WTC11 (cell line): ENCODE measurements at places on chromosomes 2 and 18.

DNA sequence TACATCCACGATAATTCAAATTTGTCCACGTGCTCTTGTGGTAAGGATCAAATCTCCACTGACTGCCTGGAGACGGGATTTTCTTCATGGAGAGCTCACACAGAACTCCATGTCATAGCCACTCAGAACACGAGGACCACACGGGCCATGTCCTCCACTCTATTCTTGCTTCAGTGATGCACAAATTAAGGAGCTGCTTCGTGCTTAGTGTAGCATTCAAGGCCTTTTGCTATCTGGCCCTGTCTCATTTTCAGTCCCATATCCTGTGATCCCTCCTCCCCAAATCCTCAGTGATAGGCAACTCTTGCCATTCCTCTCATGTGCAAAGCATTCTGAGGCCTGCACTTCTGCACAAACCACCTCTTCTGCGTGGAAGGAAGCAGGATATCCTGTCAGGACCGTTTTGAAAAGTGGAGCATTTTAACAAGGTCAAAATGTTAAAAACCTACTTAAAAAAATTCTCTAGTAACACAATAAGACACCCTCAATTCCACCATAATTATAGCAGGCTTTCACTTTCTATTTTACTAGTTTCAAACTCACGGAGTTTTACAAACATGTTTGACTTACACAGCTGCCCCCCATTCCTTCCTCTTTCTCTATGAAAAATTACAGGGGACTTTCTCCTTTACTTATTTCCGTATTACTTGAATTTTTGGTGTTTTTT is 35.2 kb downstream of the ST3GAL5 start:
- no peak for DNase-seq

DNA sequence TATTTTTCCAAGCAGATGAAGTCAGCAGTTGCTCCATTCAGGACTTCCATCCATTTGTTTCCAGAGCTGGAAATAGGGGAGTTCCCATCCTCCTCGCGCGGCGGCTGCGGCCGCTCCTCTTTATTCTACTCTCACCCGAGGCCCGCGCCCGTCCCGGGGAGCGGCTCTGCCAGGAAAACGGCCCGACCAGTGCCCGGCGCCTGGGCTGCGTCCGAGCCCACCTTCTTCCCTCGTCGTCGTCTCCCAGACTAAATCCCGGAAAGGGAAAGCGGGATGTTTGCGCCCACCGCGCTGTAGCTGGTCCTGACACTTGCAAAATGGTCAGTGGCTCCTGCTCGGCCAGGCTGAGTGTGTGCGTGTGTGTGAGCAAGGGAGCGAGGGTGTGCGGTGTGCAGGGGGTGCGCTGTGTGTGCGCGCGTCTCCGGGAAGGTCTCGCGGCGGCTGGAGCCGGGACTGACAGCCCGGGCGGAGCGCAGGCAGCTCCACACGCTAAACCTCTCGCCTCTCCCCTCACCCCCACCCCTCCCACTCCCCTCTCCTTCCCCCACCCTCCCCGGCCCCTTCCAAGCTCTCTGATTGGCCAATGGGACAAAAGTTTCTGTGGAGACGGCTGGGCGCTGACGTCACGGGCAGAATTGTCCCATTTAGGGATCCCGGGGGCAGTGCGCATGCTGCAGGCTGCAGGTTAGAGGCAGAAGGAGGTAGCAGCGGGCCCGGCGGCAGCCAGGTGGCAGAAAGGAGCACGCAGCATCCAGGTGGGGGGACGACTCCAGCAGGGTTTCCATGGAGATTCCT is at the start of gene NOL4:
Gene NOL4 (minus strand): TSS at position 491 of the 795 bp plus-strand sequence. CDS start 1,660 bp downstream, outside the sequence.
- peak; percentile 99 for DNase-seq

DNA sequence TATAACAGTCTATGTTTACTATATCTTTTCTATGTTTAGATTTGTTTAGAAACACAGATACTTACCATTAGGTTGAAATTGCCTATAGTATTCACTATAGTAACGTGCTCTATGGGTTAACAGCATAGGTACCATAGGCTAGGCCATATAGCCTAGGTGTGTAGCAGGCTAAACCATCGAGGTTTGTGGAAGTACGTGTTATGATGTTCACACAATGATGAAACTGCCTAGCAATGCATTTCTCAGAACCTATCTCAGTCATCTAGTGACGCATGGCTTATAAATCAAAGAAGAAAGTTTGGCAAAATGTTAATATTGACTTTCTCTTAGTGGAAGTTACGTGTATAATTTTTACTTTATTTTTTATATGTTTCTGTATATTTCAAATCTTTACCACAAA is 466.2 kb upstream of the NRP2 start:
- DNase-seq: no peak

- DNase-seq: no peak
Observed at GRCh38 chr2:239298116-239298804, 102.6 kb downstream of the HDAC4 start.

- no peak for DNase-seq
Observed at GRCh38 chr2:181632733-181633401, 24.0 kb downstream of the CERKL start.

DNA sequence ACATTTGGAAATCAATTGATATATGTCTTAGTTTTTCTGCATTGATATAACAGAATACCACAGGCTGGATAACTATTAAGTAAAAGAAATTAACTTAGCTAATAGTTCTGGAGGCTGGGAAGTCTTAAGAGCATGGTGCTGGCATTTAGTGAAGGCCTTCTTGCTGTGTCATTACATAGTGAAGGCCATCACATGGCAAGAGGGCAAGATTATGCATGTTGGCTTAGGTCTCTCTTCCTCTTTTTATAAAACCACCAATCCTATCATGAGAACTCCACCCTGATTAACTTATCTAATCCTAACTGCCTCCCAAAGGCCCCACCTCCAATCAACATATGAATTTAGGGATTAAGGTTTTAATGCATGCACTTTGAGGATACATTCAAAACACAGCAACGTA is 225.5 kb upstream of the VRK2 start:
- no peak for DNase-seq

GRCh38 chr2:62292190-62292589 is 96.3 kb downstream of the B3GNT2 start:
- DNase-seq: no peak

DNA sequence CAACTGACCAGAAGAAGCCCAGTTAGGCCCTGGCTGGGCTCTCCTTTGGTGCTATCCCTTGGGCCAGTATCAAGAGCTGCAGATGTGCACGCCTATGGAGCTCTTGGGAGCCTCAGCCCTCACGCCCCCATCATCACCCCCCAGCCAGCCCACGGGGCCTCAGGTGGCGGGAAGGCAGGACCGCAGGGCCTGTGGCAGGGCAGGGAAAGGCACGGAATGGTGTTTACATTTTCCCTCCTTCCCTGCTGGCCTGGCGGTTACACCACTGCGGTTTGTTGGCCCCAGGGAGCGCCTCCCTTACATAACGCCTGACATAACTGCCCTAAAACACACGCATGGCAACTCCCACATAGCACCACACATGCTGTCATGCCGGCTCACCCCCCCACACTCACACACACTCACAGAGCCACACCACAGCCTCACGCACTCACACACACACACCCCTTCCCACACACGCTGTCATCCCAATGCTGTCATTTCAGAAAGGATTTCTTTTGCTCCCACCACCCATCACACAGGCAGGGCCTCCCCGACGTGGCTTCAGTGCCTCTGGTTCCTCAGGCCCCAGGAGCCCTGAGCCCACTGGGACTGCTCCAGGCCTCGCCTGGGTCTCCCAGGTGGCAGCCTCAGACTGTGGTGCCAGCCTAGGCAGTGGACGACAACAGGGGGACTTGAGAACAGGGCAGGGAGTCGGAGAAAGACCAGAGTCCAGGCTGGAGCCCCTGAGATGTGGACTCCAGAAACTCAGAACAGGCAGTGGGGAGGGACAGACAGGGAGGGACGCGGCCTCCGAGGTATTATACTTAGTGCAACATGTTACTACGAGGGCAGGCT is 15.7 kb downstream of the ZFP36L2 start:
- DNase-seq: no peak

- DNase-seq: no peak
Observed at GRCh38 chr2:152961351-152961750, 242.9 kb downstream of the ARL6IP6 start.

GRCh38 chr2:179181002-179181401 is 83.6 kb downstream of the SESTD1 start:
- no peak for DNase-seq

GRCh38 chr2:99111945-99112344 is 29.6 kb upstream of the C2orf15 start:
- DNase-seq: no peak

DNA sequence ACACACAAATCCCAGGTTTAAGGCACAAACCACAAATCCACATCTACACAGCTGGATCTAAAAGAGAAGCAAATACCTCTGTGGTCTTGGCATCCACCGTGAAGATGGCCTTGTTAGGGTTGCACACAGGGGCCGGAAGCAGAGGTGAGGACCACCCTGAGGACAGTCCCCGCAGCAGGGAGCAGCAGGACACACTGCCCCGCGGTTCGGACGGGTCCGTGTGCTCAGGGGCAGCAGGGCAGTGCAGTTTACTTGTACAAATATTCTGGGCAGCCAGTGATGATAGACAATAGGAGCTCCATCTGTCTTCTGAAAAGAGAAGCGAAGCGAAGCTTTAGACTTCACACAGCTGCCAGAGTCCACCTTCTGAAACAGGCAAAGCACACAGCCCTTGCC is 8.8 kb downstream of the PASK start:
- no peak for DNase-seq

DNA sequence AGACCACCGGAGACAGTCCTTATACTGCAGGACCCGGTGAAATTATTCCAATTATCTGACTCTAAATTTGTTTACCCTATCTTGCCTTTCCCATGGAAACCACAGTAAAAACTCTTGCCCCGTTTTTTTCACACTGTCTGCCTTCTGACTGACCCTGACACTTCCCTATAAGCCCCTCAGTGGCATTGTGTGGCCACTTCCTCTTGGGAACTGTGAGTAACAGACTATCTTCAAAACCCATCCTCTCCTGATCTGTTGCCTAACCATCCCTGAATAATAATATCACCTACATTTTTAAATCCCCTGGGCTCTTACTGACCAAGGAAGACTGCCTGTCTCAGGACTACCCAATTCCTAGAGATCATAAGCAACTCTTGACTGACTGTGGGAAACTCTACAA is 42.6 kb upstream of the RNF152 start:
- DNase-seq: no peak

DNA sequence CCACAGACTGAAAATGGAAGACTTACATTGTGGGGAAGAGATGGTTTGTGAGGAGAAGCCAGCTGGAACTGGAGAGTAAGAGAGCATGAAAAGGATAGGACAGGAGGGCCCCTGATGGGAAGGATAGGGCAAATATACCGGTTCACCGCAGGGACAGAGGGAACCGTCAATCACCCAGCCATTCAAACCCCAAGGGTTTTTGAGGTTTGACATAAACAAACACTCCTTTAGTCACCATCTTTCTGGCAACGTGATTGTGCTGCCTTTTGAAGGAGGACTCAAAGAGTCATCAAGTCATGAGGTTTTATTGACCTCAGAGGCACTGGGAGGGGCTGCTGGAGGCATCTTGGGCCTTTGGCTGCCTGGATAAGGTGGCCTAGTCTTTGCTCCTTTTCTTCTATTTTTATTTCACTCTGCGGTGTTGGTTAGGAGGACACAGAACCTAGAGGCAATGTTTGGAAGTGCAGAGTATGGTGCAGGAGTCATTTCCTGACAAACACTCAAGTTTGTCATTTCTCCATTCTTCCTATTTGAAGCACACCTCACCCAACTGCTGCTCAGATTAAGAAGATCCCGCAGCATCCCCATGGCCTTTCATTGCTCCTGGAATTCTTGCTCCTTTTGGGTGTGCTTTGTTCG is 487.3 kb upstream of the SPRED2 start:
- DNase-seq: no peak

GRCh38 chr2:242052421-242052820 is 182.9 kb downstream of the RTP5 start:
- DNase-seq: no peak

- DNase-seq: no peak
Observed at GRCh38 chr2:20682167-20682920, 15.4 kb downstream of the GDF7 start.

DNA sequence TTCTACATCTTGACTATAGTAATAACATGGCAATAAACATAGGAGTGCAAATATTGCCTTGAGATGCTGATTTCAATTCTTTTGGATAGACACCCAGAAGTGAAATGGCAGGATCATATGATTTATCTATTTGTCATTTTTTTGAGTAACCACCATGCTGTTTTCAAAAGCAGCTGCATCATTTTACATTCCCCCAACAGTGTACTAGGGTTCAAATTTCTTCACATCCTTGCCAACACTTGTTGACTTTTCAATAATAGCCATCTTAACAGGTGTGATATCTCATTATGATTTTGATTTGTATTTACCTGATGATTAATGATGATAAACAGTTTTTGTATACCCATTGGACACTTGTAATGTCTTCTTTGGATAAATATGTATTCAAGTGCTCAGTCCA is 90.8 kb downstream of the STRADB start:
- DNase-seq: no peak

DNA sequence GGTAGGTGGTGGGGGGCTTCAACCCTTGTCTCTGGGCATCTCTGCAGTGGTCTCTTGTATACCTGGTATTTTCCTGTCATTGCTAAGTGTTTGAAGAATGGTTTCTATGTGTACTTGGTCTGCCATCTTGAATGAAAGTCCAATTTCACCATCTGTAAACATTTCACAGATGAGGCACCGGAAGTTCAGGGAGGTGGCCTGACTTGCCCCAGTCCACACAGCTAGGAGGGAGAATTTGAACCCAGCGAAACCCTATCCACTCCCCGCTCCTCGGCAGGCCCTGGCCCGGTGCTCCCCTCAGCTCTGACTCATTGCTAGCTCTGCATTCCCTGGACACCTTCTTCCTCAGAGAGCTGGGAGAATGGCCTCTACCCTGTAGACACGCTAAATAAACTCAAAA is 30.5 kb downstream of the ZAP70 start:
- DNase-seq: no peak

DNA sequence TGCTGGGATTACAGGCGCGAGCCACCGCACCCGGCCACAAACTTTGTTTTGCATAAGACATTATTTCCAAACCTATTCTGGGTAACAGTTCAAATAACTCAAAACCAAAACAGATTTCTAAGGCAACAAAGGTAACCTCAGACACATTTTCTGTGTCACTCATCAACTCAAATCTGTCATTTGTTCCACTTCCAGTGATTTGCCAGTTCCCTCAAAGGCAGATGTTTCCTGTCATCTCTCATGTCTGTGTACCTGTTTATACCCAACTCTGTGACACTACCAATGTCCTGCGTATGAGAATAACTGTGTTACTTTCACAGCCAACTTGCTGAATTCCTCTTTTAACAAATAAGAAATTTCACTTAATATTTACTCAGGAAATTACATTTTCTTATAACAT is 54.4 kb downstream of the SCN3A start:
- no peak for DNase-seq

- DNase-seq: no peak
Observed at GRCh38 chr18:34458410-34458977, 233.8 kb upstream of the NOL4 start.
